ENCODE measurements at places on chromosomes 13 and 19. TPM values are rescaled to one million over a fixed set of nuclear protein-coding genes. Genes with fewer than 3 reads are reported as not detected.

The SOHLH2 gene
- not detected for total RNA-seq

The GPC5 gene
- total RNA-seq, result 0.81 TPM

The PEAK3 gene
- total RNA-seq, result not detected

The COL5A3 gene
- total RNA-seq, result 2.1 TPM

The IFI30 gene
- 2.3 TPM for total RNA-seq

The CD37 gene
- 351 TPM for total RNA-seq

The BEST2 gene
- total RNA-seq, result not detected

The KLK5 gene
- not detected for total RNA-seq

The IFNL4 gene
- not detected for total RNA-seq

The CYP4F3 gene
- total RNA-seq, result not detected

The CTXN1 gene
- not detected for total RNA-seq

The BBC3 gene
- total RNA-seq, result 21.2 TPM

The ASF1B gene
- total RNA-seq, result 4.6 TPM

The SIAH3 gene
- total RNA-seq, result not detected

The LRG1 gene
- total RNA-seq, result 0.49 TPM

The TLE6 gene
- not detected for total RNA-seq

All from CD4-positive, CD25-positive, alpha-beta regulatory T cell (primary cell).